ENCODE measurements at places on chromosomes 13 and 19.

DNA sequence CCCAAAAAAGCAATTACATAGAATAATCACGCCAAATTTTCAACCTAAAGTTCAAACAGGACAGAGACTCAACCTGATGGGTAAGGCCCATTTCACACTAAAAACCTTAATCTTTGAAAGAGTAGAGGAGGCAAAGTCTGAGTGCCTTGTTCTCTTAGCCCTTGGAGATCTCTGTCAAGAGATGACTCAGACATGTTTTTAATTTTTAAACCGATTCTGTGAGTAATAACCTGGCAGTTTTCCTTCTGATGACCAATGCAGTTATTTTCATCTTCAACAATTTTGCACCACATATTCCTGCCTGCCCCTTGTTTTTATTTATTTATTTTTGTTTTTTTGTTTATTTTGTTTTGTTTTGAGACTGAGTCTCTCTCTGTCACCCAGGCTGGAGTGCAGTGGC, 11.5 kb upstream of the TNFSF9 start:
- DNase-seq, result no peak

- DNase-seq, result no peak
Measured at GRCh38 chr13:28171266-28171665, 32.9 kb downstream of the PAN3 start.

- no peak for DNase-seq
Measured at GRCh38 chr13:47256618-47257017, 359.8 kb upstream of the HTR2A start.

GRCh38 chr19:40521276-40521675, 54.5 kb downstream of the SPTBN4 start:
- no peak for DNase-seq

- DNase-seq, result no peak
Measured at GRCh38 chr13:60398907-60399589, 2.0 kb downstream of the TDRD3 start.

DNA sequence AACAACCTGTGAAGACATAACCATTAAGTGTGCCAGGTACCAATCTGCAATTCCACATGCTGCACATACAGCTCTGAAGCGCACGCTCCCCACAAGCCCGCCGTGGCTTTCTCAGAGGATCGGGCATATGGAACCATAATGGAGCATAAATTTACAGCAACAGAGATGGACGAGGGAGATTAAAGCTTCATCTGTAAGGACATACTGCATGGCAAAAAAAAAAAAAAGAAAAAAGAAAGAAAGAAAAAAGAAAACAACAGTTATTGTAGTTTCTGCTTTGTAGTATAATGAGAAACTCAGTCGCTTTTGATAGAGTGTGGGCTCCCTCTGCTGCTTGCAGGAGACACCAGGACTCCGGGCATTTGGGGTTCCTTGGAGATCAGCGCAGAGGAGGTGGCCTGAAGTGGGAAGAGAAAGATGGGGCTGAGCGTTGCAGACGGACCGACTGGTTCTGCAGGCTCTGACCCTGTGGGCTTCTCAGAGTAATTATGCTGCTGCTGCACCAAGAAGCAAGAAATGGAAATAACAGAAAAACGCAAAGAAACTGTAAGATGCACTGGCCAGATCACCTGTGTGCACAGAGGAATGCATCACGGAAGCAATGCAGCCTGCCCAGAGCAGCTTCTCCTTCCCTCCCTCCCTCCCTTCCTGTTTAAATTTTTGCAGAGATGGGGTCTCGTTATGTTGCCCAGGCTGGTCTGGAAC, 10.8 kb upstream of the PDCD5 start:
- peak; percentile 85 for DNase-seq

- no peak for DNase-seq
Measured at GRCh38 chr19:42452590-42452989, 9.8 kb upstream of the CXCL17 start.

- peak; percentile 86 for DNase-seq
Measured at GRCh38 chr19:46661735-46662592, 982 bp upstream of the DACT3 start.

DNA sequence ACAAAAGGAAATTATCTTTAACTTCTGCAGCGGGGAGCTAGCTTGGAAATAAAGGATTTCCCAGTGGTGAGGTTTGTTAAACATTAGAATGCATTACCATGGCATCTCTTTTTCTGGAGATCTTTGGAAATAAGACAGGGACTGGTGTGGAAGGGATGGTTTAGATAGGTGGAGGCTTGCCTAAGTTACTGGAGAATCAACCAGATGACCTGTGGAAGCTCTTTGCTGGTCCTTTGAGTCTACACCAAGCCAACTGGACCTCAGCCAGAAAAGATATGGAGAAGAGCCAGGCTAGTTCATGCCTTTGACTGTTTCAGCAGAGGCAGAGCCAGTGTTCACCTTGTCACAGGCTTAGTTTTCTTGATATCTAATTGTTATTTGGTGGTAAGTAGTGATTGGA, 134.7 kb downstream of the KCNRG start:
- DNase-seq, result no peak

- DNase-seq, result no peak
Measured at GRCh38 chr19:42455621-42456081, 12.9 kb upstream of the CXCL17 start.

- peak; percentile 32 for DNase-seq
Measured at GRCh38 chr19:55452749-55453346, 8.6 kb downstream of the ISOC2 start.

DNA sequence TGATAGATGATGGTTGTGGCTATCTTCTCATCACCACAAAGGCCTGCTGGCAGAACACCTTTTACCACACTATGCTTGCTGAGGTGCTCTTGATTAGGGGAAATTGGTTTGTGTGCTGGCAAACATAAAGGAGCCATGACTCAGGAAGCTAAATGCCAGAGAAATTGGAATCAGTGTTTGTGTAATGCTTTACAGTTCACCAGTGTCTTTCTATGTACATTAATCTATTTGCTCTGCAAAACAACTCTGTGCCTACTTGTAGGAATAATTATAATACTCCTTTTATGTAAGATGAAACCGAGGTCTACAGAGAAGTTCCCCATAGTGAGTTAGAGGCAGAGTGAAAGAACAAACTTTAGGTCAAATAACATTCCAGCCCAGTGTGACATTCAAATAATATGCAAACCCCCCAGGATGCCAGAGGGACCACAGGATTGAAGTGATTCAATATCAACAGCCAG, 390.5 kb upstream of the HTR2A start:
- DNase-seq, result no peak

GRCh38 chr19:33150852-33151518, 19.1 kb downstream of the WDR88 start:
- DNase-seq, result no peak

GRCh38 chr19:9621156-9622037, at the start of gene ZNF561:
Gene ZNF561, minus strand, starts transcription at chr19:9621232. Its CDS starts 1,776 bp downstream, at chr19:9619456.
- DNase-seq, result peak; percentile 86

DNA sequence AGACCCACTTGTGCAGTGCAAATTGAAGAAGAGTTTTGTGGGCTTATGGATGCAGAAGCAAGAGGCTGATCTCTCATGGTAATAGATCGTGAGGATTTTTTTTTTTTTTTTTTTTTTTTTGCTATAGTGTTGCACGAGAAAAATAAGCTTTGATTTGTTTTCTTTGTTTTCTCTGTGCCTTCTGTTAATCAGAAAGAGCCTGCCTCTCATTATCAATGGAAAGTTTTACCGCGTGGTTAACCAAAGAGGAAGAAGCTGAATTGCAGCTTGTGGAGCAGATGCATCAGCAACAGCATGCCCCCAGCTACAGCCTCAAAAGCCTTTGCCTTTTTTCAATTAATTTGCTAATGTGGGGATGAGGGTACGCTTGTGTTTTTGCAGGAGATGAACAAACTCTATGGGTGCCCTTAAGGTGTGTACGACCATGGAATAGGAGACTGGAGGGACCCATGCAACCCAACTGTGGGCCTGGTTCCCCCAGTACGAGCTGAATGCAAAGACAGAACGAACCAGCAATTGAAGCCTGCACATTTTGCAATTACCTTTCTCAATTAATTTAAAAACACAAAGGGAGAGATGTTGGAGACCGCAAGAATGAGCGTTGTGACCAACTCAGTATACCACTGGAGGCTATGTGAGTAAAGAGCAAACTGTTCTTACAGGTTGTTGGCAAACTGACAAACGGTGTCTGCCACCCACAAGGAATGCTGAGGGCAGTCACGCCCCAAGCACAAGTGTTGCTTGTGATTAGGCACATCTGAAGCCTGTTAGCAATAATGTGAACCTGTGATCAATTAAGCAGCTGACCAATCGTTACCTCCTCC, 58.6 kb upstream of the SPRY2 start:
- peak; percentile 42 for DNase-seq

GRCh38 chr13:112187527-112188297, 120.8 kb downstream of the SOX1 start:
- DNase-seq, result no peak

DNA sequence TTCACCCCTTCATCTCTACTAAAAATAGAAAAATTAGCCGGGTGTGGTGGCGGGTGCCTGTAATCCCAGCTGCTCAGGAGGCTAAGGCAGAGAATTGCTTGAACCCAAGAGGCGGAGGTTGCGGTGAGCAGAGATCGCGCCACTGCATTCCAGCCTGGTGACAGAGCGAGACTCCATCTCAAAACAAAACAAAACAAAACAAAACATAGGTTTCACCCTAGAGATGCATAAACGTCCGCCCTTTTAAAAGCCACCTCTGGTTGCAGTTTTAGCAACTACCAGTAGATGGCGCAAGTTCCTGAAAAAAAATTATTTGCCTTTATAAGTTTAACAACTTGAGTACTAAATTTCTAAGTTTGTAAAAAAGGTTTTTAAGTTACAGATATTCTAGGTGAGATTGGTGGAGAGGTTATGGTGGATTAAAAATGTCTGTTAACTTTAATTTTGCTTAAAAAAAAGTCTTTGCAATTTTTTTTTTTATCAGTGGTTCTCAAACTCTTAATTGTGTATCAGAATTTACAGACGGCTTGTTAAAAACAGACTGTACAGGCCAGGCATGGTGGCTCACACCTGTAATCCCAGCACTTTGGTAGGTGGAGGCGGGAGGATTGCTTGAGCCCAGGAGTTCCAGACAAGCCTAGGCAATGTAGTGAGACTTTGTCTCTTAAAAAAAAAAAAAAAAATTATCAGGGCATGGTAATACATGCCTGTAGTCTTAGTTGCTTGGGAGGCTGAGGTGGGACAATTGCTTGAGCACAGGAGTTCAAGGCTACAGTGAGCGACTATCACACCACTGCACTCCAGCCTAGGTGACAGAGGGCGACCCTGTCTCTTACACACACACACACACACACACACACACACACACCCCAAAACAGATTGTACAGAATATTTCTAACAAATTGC, 42.1 kb downstream of the NAA16 start:
- peak; percentile 18 for DNase-seq

GRCh38 chr19:584240-585001, 5.3 kb upstream of the HCN2 start:
- DNase-seq, result peak; percentile 49

DNA sequence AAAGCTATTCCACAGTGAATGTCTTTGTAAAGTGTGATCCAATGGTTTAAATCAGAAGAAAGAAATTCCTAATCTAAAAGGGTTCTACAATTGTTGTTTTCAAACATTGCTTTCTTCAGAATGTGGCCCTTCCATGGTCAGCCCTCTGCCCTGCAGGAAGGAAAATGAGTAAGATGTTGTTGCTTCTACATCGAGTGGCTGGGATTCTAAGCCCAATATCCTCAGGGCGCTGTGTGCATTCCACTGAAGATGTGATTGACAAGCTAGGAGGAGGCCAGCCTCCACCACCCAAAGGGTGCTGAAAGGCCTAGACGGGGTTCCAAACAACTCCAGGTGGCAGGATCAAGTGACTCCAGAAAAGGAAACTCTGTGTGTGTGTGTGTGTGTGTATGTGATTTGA, 316.9 kb upstream of the TSHZ3 start:
- DNase-seq, result no peak

GRCh38 chr19:18292462-18292809, 11.0 kb upstream of the JUND start:
- no peak for DNase-seq

- DNase-seq, result no peak
Measured at GRCh38 chr13:107069108-107069776, 501.3 kb upstream of the ARGLU1 start.

DNA sequence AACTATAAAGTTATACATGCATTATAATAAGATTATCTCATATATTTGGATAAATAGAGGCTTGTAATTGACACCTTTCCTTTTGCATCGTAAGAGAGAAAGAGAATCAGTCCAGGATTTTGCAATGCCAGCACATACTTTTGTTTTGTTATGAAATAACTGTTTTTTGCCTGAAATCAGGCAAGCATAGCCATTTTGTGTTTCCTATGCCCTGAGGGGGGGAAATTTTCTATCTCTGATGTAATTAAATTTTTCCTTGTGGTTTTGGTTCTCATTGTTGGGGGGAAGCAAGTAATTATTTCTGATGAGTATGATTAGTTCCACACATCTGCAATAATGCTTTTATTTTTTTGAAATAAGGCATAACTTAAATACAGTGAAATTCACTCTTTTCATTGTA, 229.4 kb downstream of the NDFIP2 start:
- DNase-seq, result no peak
